ENCODE measurements at places on chromosomes 6 and 20. TPM values are rescaled to one million over a fixed set of nuclear protein-coding genes. Genes with fewer than 3 reads are reported as not detected.

The CCN6 gene
- not detected for total RNA-seq

DNA sequence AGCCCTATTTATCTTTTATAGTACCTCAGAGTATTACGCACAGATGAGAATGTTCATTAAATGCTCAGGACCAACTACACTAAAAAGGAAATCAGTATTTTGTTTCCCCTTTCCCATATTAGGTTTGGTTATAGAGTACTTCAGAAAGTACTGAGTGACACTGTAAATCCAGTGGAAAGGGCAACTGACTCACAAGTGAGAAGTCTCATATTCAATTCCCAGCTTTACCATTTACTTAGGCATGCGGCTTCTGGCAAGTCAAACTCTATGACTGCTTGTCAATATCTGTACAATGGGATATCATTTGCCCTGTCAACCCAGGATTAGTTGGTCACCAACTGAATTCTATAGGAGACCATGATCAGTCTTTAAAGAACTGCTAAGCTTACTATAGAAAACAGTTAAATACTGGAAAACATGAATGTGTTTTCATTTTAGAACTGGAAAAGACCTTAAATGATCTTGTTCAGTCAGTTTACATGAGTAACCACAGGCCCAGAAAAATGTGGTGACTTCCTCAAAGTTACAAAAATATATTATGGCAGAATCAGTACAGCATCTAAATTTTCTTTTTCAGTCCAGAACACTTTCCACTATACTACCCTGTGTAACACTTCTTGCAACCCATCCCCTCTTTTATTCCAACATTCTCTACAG lies 3.6 kb downstream of the MAP3K7 start:
- H3K27me3 ChIP-seq, result no peaks in the 10 kb centered on the region
- H3K4me3 ChIP-seq, result no peak overlapping the region
- no peak overlapping the region for H3K27ac ChIP-seq
- H3K4me1 ChIP-seq, result peaks cover 18% of the 10 kb centered on the region
- DNase-seq, result no peak

- H3K27me3 ChIP-seq, result no peaks in the 10 kb centered on the region
- DNase-seq, result no peak
- peaks cover 9% of the 10 kb centered on the region for H3K4me1 ChIP-seq
- H3K27ac ChIP-seq, result no peak overlapping the region
- no peak overlapping the region for H3K4me3 ChIP-seq
These were observed 11.0 kb downstream of the SMPDL3A start for GRCh38 chr6:122799916-122800686.

DNA sequence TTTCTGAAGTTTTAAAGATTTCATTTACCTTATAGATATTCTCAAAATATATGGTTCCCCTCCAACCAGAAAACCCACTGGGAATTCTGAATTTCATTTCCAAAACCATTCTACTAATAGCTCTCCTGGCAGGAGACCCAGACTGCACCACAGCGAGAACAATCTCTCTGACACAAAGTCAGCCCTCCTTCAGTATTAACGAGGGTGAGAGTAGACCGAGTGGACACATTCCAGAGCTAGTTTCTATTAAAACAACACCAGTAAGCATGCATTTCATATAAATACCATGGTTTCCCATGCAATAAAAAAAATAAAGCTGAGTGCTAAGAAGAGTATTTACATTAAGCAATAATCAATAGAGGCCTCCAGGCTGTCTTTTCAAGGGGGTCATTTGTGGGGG lies 899.6 kb upstream of the SLC35B3 start:
- H3K4me1 ChIP-seq, result no peaks in the 10 kb centered on the region
- no peaks in the 10 kb centered on the region for H3K36me3 ChIP-seq
- H3K27me3 ChIP-seq, result no peaks in the 10 kb centered on the region
- DNase-seq, result peak; percentile 1
- no peak overlapping the region for H3K27ac ChIP-seq
- no peak overlapping the region for H3K4me3 ChIP-seq

DNA sequence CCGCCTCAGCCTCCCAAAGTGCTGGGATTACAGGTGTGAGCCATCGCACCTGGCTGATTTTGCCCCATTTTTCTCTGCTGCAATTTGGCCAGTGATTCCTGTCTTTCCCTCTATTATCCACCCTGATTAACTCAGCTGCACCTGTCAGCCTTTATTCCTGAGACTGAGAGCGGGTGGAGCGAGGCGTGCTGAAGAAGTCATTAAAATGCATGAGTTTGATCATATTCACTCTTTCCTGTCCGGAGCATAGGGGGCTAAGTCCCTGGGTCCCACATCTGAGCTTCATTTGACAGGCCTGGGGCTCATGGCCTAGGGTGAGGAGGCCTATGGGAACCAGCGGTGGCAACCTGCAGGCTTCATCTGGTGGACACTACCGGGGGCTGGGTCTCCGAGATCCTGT lies 25.7 kb upstream of the CTNNBL1 start:
- no peak overlapping the region for H3K4me3 ChIP-seq
- DNase-seq, result no peak
- H3K36me3 ChIP-seq, result no peaks in the 10 kb centered on the region
- H3K27ac ChIP-seq, result no peak overlapping the region

DNA sequence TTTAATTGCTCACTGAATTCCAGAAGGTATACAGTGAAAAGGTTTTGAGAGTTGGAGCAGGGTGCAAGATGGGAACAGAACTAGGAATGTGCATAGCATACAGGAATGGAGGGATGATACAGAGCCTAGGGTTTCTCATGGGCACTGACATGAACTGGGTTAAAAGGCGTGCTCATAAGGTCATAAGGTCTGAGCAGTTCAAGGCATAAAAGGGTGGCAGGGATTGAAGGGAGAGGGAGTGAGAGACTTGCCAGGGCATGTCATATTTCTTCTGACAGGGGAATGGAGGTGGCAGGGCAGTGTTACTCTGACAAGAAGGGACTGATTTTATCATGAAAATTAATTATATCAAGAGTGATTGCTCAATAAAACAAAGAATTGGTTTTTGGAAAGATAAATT lies 4.7 kb downstream of the MLIP start:
- H3K27ac ChIP-seq, result no peak overlapping the region
- no peaks in the 10 kb centered on the region for H3K36me3 ChIP-seq
- H3K4me3 ChIP-seq, result no peak overlapping the region
- no peaks in the 10 kb centered on the region for H3K4me1 ChIP-seq

The HLA-DPA1 gene
- total RNA-seq, result 354 TPM

DNA sequence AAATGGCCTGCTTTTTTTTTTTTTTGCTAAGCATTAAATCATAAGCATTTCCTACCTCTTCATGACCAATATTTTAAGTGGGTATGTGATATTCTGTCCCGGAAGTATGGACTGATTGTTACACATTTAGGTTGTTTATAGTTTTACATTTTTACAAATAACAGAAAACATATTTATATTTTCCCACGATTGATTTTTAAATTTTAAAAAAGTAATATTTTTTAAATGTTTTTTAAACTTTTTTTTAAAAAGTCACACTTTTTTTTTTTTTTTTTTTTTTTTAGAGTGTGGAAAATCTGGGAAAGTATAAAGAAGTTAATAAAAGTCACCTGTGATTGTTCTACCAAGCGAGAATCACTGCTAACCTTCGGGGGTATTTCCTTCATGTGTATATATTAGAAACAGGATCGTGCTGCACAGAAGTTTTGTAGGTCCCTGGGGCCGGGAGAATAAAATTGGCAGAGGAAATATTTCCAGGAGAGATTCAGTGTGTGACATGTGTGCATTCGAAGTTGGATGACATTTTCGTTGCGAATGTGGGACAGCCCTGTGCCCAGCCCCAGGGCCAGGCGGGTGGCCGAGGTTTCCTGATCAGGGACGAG lies 173.1 kb downstream of the CDC5L start:
- DNase-seq, result no peak
- no peaks in the 10 kb centered on the region for H3K4me1 ChIP-seq

DNA sequence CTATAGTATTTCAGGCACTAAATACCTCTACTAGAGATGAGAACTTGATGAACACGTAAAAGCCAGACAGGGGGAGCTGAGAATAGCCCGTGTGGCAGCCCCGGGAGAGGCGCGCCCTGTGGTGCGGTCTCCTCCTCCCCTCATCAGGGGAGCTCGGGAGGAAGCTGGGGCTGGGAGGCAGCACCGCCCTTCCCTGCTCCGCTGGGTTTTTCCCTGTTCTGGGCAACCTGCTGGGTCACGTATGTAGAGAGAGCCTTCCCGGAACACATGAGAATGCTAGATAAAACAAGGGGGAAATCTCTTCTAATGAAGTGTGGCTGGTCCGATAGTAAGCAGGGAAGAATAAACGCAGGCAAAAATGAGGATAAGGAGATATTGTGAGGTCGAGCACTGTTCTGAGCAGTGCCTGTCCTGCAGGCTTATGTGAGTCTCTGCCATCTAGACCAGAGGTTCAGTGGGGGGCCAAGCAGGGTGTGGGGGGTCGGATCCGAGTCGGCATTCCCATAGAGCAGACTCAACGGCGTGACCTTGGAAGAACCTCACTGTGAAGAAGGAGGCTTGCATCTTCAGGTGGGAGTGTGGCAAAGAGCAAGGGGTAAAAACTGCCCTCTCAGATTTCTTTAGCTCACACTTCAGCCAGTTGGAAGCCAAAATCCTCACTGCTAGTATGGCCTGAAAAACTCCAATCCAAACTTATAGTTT lies 13.4 kb upstream of the RPS6KA2 start:
- H3K27me3 ChIP-seq, result no peaks in the 10 kb centered on the region
- peaks cover 29% of the 10 kb centered on the region for H3K4me1 ChIP-seq
- H3K4me3 ChIP-seq, result no peak overlapping the region
- no peak for DNase-seq
- no peaks in the 10 kb centered on the region for H3K36me3 ChIP-seq
- peak overlapping the region; percentile 3 for H3K27ac ChIP-seq

GRCh38 chr6:149248693-149249369 lies 68.7 kb upstream of the TAB2 start:
- no peaks in the 10 kb centered on the region for H3K36me3 ChIP-seq
- no peak overlapping the region for H3K27ac ChIP-seq
- no peak overlapping the region for H3K4me3 ChIP-seq
- H3K27me3 ChIP-seq, result no peaks in the 10 kb centered on the region

DNA sequence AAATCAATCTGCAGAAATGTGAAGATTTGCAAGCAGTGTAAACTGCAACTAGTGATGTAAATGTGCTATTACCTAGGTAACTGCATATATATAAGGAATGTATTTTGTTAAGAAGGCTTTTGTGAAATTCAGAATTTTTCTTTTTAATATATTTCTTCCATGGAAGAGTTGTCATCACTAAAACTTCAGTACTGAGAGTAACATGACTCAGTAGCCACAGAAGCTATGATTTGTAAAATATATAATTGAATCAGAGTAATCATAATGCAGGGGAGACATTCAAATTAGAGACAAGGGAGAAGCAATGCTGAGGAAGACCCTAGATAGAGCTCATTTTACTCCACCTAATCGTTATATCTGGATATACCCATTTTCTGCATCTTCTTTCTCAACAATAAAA lies 141.7 kb downstream of the ADGRG6 start:
- no peaks in the 10 kb centered on the region for H3K27me3 ChIP-seq
- DNase-seq, result no peak
- H3K4me3 ChIP-seq, result no peak overlapping the region
- H3K4me1 ChIP-seq, result no peaks in the 10 kb centered on the region
- no peaks in the 10 kb centered on the region for H3K36me3 ChIP-seq

GRCh38 chr6:128063850-128064539 lies 163.1 kb upstream of the THEMIS start:
- no peak overlapping the region for H3K4me3 ChIP-seq
- no peak for DNase-seq
- H3K36me3 ChIP-seq, result no peaks in the 10 kb centered on the region
- no peak overlapping the region for H3K27ac ChIP-seq
- no peaks in the 10 kb centered on the region for H3K4me1 ChIP-seq

The MMP24 gene
- total RNA-seq, result 24.9 TPM

- H3K4me3 ChIP-seq, result no peak overlapping the region
- DNase-seq, result no peak
- H3K36me3 ChIP-seq, result no peaks in the 10 kb centered on the region
- H3K4me1 ChIP-seq, result peaks cover 3% of the 10 kb centered on the region
These were observed 3.8 kb downstream of the TBC1D32 start for GRCh38 chr6:121330516-121330915.

The MAD2L1BP gene
- total RNA-seq, result 19.3 TPM

DNA sequence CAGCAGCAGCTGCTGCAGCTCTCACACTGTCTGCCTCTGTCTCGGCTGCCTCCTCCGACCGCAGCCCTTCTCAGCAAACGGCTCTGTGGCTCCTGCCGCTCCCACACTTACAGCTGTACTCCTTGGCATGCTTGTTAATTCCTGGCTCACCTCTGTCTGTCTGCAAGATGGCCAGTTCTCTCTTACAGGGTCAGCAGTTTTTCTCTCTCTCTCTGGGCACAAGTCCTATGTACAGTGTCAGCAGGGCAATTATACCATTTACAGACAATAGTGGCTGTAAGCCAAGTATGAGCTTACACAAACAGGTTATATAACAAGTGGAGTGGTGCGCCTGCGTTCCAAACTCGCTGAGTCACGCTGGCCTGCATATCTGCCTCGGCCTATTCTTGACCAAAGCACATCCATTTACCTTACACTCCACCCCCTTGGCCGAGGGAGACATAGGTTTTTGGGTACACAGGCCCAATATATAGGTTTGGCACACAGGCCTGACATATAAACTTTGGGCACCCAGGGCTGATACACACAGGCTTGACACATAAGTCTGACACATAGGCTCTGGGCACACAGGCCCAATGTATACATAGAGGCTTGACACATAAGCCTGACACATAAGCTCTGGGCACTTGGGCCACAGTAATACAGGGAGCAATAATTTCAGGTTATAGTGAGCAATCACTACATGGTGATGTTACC lies 4.4 kb downstream of the ZKSCAN3 start:
- H3K27me3 ChIP-seq, result no peaks in the 10 kb centered on the region
- peak overlapping the region; percentile 86 for H3K27ac ChIP-seq
- H3K36me3 ChIP-seq, result no peaks in the 10 kb centered on the region
- H3K4me3 ChIP-seq, result no peak overlapping the region
- DNase-seq, result no peak

The BPIFB2 gene
- 0.65 TPM for total RNA-seq

DNA sequence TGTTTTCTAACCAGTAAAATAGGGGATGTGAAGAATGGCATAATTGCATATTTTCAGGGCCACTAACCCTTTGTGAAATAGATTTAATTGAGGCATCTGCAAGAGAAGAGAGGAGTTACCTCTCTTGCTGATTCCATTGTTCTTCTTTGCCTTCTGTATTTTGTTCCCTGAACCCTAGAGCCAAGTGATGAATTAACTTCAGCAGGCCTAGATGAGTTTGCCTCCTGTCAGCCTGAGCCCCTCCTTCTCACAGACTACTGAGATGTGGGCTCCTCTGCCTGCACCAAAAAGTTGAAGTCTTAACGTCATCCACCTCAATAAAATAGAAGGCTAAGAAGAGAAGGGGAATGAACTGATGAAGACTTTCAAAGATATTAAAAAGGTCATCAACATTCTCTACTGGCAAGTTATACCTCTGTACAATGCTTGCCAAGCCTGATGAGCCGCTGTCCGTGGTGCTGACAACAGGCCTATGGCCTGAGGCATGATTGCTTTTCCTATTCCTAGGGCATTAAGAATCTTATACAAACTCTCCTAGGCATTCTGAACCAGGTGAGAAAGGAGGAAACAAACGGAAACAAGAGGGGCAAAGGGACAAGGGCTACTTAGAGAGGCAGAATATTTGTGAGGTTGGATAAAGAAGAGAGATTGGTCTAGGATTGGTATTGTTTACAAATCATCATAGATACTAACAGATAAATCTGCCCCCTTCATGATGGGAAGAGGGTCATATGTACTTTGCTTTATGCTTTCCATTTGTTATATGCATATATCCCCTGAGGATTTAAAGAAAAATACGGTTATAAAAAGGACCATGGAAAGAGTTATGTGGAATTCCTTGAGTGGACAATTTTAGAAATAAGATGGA lies 46.8 kb downstream of the CD24 start:
- H3K4me3 ChIP-seq, result no peak overlapping the region
- no peaks in the 10 kb centered on the region for H3K27me3 ChIP-seq
- no peaks in the 10 kb centered on the region for H3K4me1 ChIP-seq
- no peaks in the 10 kb centered on the region for H3K36me3 ChIP-seq
- no peak overlapping the region for H3K27ac ChIP-seq

All from left lung (tissue), 14 donors.